ENCODE measurements at places on chromosomes 6 and 20.

- H3K4me1 ChIP-seq = peaks cover 11% of the 10 kb centered on the region
- DNase-seq = no peak
- H3K4me3 ChIP-seq = no peak overlapping the region
- H3K36me3 ChIP-seq = no peaks in the 10 kb centered on the region
- H3K27ac ChIP-seq = no peak overlapping the region
- no peaks in the 10 kb centered on the region for H3K27me3 ChIP-seq
Observed at GRCh38 chr6:149242883-149243282, 74.6 kb upstream of the TAB2 start.

GRCh38 chr6:1770968-1771723, 161.4 kb downstream of the FOXC1 start:
- no peaks in the 10 kb centered on the region for H3K36me3 ChIP-seq
- no peak overlapping the region for H3K4me3 ChIP-seq
- H3K27ac ChIP-seq = no peak overlapping the region
- no peaks in the 10 kb centered on the region for H3K27me3 ChIP-seq

- H3K36me3 ChIP-seq = no peaks in the 10 kb centered on the region
- H3K4me3 ChIP-seq = peak overlapping the region; percentile 61
- no peaks in the 10 kb centered on the region for H3K27me3 ChIP-seq
- H3K4me1 ChIP-seq = peaks cover 16% of the 10 kb centered on the region
Observed at GRCh38 chr6:146545581-146545980, 1.9 kb downstream of the RAB32 start.

- no peaks in the 10 kb centered on the region for H3K4me1 ChIP-seq
- peak; percentile 28 for DNase-seq
- no peaks in the 10 kb centered on the region for H3K27me3 ChIP-seq
- H3K4me3 ChIP-seq = no peak overlapping the region
- H3K27ac ChIP-seq = no peak overlapping the region
Observed at GRCh38 chr6:96624957-96625356, 62.0 kb downstream of the FHL5 start.

DNA sequence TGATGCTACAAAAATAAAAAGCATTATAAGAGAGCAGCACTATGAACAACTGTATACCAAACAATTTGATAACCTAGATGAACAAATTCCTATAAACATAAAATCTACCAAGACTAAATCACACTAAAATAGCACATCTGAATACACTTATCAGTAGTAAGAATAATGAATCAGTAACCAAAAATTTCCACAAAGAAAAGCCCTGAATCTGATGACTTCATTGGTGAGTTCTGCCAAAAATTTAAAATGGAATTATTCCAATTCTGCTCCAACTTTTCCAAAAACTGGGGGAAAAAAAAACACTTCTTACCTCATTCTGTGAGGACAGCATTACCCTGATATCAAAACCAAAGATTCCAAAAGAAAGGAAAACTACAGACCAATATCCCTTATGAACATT, 206.2 kb downstream of the WDR27 start:
- no peak for DNase-seq
- H3K4me3 ChIP-seq = no peak overlapping the region
- H3K27ac ChIP-seq = no peak overlapping the region
